NCI-H1694 (cell line): ENCODE measurements at places on chromosomes 2 and 18.

- DNase-seq: peak; percentile 9
Observed at GRCh38 chr18:47594621-47595086, 335.8 kb downstream of the SMAD2 start.

- DNase-seq: no peak
Observed at GRCh38 chr2:185475914-185476313, 262.7 kb upstream of the FSIP2 start.

DNA sequence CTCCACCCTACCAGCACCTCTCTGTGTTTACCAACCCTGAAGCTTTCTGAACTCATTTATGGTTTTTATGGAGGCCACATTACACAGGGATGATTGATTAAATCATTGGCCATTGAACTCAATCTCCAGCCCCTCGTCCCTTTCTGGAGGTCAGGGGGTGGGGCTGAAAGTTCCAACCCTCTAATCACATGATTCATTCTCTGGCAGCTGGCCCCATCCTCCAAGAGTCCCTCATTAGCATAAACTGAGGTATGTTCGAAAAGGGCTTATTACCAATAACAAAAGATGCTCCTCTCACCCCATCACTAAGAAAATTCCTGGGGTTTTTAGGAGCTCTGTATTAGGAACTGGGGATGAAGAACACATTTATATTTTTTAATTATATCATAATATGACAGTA, 92.3 kb downstream of the DIS3L2 start:
- no peak for DNase-seq

DNA sequence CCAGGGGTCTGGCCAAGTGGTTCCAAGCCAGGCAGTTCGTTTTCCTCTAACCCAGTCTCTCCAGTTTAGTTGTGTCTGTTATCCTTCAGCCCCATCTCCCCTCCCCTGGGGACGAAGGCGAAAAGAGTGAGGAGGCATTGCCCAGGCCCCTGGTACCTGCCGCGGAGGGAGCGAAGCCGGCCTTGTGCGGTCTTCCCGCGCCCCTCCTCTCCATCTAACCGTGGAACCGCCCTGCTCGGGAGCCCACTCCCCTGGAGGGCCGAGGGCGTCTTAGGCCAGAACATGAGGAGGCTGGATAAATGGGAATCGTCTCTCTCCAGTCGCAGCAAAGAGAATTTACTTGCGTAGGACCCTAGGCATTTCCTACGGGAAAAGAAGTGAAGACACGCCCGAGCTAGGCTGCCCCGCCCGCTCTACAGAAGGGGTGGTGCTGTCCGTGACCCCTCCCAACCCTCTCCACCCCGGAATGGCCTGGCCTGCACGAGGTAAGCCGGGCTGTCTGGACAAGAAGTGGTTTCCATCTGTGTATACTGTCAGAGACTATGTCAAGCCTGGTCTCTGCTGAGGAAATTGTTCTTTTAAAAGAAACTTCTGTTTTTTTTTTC, 156.2 kb downstream of the MIB1 start:
- DNase-seq: no peak

GRCh38 chr2:5845798-5846330, 153.7 kb downstream of the SOX11 start:
- no peak for DNase-seq

- DNase-seq: no peak
Observed at GRCh38 chr2:234459401-234460009, 37.4 kb downstream of the ARL4C start.

GRCh38 chr2:100620481-100620880, 57.7 kb downstream of the PDCL3 start:
- no peak for DNase-seq

GRCh38 chr2:142307616-142308115, 176.8 kb upstream of the LRP1B start:
- no peak for DNase-seq

DNA sequence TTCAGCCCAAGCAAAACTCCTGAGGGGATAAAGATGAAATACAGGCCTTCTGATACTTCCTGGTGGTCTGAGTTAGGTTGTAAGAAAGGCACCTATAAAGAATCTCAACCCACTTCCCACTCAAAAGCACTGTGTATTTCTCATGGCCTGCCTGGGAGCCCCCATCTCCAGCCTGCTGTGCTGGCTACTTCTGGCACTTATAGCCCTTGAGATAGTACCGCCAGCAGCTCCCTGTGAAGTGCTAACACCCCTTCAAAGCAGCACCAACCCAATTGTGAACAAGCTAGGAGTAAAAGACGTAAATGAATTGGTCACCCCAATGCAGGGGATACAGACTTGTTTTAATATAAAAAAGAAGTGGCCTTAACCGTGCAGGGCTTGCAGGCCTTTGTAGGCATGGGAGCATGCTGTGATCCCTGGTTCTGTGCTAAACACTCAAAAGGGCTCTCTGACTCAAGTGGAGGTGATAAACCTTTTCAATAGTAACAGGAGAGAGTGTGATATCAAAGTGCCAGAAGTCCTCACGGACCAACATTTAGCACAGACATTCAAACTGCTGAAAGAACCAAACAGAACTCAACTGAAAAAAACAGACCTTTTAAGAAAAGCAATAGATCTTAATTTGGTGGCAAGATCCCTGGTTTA, 80.8 kb downstream of the RTN4 start:
- no peak for DNase-seq

DNA sequence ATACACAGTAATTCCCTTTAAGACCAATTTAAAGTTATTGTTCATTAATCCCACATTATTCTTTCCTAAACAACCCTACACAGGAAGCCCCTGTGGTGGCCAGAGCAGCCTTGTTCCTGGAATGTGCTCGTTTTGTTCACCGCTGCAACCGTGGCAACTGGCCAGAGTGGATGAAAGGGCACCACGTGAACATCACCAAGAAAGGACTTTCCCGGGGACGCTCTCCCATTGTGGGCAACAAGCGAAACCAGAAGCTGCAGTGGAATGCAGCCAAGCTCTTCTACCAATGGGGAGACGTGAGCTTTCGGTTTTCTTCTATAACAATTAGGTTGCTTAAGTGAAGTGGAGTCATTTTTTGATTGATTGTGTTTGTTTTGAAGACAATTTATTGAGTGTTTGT, 101.0 kb downstream of the UNC80 start:
- DNase-seq: no peak

DNA sequence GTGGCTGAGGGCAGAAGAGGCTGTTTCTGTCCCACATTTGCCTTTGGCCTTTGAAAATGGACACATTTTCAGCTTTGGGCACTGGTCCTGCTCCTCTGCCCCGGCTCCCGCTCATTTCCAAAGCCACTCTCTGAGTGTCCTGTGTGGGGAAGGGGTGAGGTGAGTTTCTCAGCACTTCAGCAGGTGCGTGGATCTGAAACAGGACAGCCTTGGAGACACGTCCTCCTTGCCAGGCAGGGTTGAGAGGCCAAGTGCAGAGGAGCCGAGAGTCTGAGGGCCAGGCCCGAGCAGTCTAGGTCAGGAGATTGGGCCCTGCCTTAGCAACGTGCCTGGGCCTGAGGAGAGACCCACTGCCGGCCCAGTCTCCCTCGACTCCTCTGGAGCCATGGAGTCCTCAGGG, 21.9 kb upstream of the ALPI start:
- DNase-seq: no peak

- no peak for DNase-seq
Observed at GRCh38 chr2:99637159-99637697, 147.4 kb upstream of the REV1 start.

- DNase-seq: no peak
Observed at GRCh38 chr2:107088156-107088555, 202.2 kb upstream of the ST6GAL2 start.

DNA sequence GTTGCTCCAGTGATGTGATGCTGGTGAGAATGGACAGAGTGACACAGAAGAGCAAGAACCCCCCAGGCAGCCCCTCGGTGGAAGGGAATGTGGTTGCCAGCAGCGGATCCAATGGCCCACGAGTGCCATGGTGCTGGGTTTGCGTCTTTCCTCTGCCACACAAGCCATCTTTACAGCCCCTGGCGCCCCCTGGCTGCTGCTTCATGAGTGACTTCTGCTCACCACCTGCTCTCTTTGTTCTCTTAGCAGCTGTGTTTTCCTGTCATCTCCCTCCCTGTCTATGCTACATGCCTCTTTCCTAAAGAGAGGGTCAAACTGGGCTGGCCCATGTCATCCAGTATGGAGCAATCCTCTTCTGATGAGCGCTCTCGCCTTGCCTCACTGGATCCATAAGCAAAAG, 300.0 kb upstream of the SMIM21 start:
- DNase-seq: peak; percentile 44

DNA sequence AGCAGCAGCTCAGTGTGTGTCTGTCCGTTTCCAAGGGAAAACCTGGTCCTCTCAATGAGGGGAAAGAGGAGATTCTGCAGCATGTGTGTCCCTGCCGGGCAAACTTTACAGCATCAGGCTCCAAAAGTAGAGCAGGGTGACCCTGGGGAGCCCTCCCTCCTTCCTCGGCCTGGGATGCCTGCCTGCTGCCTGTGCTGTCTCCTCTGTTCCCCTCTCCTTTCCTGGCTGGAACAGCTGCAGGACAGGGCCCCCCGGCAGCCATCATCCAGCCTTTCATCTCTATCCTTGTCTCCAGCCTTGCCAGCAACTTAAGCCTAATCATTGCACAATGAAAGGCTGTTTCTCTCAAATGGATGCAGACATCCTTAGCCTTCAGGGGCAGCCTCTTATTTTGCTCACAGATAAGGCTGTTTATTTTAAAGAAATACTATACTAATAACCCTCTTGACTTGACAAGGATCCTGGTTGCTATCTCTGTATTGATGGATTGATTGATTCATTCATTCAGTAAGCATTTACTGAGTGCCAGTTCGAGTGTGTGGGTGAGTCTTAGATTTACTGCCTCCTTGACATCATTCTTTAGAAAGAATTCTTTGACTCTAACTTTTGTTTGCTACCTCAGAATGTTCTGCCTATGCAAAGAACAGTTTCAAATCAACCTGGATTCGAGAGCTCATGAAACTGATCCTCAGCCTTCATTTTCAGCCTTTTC, 40.6 kb upstream of the EDAR start:
- DNase-seq: no peak

- DNase-seq: no peak
Observed at GRCh38 chr2:157996799-157997198, 104.9 kb upstream of the UPP2 start.

DNA sequence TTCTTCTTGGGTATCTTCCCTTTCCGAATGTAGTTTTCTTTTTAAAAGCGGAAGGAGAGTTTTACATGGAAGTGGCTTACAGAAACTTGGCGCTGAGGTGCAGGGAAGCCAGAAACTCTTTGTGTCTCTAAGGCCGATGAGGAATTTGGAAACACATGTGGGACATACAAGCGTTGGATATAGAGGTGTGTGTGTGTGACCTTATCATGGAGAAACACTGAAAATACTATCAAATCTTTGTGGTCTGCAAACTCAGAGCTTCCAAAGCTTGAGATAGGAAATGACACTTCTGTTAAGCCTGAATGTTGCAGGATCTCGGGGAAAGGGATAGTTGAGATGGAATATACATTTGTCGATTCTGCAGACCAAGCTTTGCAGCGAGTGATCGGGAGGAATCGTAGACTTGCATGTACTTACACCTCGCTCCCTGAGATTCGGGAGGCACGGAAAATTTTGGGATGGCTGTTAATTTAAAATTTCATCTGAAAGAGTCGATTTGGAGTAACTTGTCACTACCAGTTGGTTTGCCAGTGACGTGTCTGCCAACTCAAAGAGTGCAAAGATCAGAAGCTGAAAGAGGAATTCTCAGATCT, 1.0 kb downstream of the NAB1 start:
- DNase-seq: no peak

DNA sequence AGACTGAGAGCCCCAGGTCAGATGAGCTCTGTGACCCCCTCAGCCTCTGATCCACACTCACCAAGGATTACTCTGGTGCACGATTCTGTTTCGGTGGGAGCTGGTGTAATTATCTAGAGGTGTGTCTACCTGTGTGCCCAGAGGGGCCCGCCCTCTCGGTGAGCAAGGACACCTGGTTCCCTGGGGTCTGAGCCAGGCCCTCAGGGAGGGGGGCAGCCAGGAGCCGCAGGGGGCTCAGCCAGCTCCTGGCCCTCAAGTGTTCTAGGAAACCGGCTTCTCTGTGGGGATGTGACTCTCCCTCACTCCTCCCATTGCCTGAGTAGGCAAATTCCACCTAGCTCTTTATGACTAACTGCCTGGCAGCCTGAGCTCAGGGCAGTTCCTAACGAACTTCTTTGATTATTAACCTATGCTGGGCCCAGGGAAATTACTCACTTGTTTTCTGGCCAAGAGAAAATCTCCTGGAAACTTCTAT, 17.4 kb downstream of the AGAP1 start:
- no peak for DNase-seq

- no peak for DNase-seq
Observed at GRCh38 chr2:61439241-61440002, 31.5 kb downstream of the USP34 start.

- DNase-seq: peak; percentile 25
Observed at GRCh38 chr2:217903859-217904613, 98.8 kb downstream of the TNS1 start.

DNA sequence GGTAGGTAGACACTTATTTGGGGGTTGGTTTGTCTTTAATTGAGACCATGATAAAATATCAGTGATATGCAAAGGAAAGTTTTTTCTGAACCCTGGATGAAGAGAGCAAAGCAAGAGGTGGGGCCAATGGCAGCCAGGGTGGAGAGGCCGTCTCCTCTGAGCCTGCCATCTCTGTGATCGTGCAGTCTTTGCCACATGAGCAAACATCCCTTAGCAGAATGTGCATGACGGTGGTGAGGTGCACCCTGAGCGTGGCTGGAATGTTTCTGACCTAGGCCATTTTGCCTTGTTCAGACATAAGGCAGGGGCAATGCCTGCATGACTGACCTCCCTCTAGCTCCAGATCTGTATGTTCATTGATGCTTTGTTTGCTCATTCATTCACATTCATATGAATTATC, 6.0 kb downstream of the NCK2 start:
- DNase-seq: no peak

- DNase-seq: no peak
Observed at GRCh38 chr2:8526403-8526696, 155.5 kb upstream of the ID2 start.

- DNase-seq: no peak
Observed at GRCh38 chr18:22694954-22695353, 238.2 kb upstream of the RBBP8 start.

DNA sequence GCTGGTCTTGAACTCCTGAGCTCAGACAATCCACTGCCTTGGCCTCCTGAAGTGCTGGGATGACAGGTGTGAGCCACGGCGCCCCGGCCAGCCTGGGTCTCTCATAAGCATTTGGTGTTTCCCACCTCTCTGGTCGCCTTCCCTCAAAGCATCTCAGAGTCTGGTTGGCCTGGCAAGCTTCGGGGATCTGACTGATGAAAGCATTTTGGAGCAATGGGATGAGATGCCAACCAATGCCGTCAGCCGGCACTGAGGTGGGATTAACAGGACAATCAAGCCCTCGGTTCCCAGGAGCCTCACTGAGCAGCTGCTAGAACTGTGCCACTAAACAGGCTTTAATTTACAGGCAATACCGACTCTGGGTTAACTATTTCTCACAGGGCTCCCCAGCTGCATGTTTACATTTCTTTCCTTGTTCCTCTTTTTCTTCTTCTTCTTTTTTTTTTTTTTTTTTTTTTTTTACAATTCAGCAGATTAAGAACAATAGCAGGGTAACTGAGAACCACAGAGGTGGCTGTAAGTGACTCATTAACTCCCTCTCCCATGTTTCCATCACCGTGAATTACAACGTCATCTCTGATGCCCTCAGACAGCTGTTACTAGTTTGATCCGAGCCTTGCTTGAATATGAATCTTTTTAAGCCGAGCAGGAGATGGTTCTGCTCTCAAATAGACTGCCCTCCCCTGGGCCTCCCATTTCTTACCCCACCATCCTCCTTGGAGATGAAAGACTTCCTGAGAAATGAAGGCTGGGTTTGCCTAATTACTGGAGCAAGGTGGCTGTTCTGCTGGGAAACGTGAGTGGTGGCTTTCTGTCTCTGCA, 37.9 kb downstream of the ODC1 start:
- no peak for DNase-seq
